Stimulated activated CD4-positive, alpha-beta T cell treated with anti-CD3 and anti-CD28 coated beads, Interleukin-1b, Interleukin-23, amount 100 ng/mL, for 1 hour (primary cell): ENCODE measurements at places on chromosomes 6 and 20.

- DNase-seq: no peak
Observed at GRCh38 chr20:13220194-13220903, 725 bp upstream of the ISM1 start.

DNA sequence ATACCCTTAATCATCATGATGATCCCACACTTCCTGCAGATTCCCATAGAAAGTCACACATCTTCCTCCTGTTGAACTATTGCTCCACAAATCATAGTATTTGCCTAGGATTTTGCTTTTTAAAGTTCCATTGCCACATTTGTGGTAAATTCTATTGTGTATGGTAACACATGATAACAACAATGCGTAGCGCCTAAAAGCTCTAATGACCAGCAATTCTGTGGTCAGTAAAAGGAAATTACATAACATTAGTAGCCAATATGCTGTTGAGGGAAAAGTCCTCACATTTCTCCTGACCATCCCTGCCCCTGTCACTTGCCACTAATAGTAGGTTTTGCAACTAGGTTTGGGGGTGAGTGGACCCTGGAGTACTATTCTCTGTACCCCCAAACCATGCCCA is 31.8 kb upstream of the PDE7B start:
- DNase-seq: no peak

DNA sequence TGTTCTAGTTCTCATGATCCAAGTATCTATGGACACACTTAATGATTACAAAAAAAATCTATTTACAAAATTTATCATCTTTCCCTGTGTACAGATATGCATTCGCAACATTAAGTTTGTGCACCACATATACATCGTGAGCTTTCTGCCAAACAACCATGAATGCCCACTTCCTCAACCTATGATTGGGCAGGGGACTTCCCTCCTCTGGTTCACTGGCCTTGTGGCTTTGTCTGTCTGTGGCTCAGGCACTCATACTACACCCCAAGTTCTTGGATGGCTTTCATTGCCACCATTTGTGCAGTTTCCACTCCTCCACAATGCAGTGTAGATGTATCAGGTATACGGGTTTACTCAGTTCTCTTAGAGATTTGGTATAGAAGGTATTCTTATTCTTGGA is 74.9 kb downstream of the HS3ST5 start:
- DNase-seq: no peak

DNA sequence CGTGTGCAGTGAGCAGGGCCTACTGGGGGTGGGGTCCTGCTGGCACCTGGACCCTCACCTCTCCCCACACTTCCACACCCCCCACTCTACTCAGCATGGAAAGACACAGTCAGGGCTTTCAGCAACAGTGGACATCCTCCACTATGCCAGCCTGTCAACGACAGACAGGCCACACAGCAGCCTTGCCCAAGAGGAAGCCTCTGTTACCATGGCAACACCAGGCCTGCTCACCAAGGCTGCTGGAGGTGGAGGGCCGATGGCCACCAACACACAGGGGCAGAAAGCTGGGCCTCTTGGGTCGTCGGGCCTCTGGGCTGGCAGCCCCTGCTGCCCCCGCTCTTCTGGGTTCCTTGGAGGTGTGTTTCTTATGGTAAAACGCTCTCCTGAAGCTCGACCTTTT is 13.6 kb downstream of the BNIP5 start:
- DNase-seq: no peak

DNA sequence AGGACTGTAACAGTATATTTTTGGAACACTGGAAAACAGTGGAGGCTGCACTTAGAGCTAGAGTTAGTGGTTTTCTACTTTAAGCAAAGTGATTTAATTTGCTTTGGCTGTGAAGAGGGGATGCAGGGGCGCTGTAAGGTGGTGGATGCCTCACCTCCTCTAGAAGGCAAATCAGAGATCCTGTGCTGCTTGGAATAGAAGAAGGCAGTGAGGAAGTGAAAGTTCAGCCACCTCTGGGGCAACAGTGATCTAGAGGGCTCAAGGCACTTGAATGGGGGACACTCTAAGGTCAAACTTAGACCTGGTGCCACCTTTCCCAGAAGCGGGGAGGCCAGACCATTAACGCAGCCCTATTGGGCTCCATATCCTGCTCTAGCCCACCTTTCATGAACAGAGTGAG is 19.0 kb upstream of the SNRPB2 start:
- no peak for DNase-seq

DNA sequence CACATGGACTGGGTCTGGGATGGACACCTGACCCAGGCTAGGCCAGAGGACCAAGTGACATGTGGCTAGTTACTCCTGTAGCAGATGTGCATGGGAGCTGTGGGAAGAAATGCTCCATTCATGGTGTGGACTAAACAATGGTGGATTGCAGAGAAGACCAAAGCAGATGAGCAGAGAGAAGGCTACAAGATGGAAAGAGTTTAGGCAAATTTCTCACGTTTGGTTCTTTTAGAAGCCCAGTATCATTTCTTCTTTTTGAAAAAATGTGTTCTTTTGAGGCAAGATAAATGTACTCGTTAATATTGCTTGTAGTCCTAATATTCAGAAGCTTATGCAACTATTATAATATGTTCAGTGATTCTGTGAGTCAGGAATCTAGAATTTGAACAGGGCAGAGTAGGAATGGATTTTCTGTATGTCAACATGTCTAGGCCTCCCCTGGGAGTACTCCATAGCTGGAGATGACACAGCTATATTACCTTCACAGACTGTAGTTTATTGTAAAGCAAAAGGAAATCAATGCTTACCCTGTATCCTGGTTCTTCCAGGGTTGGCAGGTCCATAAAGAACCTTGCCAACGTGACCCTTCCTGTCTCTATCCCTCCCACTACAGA is 2.3 kb upstream of the BTN2A1 start:
- DNase-seq: no peak

- no peak for DNase-seq
Observed at GRCh38 chr6:81682235-81682795, 70.2 kb downstream of the TENT5A start.

DNA sequence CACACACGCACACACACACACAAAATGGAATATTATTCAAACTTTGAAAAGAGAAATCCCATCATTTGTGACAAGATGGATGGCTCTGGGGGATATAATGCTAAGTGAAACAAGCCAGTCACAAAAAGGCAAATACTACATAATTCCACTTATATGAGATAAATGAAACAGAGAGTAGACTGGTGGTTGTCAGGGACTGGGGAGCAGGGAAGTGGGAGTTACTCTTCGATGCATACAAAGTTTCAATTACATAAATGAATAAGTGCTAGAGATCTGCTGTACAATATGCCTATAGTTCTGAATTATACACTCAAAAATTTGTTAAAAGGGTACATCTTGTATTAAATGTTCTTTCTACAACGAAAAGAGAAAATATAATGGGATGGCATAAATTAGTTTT is 58.1 kb upstream of the PLN start:
- no peak for DNase-seq

DNA sequence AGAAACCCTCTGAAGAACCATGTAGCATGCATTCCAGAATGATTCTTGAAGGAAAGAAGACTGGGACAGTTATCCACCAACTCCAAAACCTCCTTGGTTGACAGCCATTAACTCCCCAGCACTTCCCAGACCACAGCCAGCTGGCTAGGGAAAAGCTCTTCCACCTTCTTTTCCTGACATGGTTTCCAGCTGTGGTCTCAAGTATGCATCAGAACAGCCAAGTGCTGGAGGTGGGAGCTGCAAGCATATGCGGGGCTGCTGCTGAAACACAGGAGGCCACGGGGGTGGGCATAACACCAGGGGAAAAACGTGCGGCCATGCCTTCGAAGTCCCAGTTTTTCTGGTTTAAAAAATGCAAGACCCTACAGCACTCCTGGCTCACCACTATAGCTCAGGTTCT is 108.0 kb upstream of the FAM184A start:
- no peak for DNase-seq

- no peak for DNase-seq
Observed at GRCh38 chr6:2599817-2600216, 150.9 kb downstream of the MYLK4 start.

GRCh38 chr6:116389357-116389756 is 18.6 kb downstream of the DSE start:
- DNase-seq: no peak

- no peak for DNase-seq
Observed at GRCh38 chr6:9398767-9399373, 963.5 kb upstream of the SLC35B3 start.

- DNase-seq: no peak
Observed at GRCh38 chr6:108660251-108660650, 99.5 kb downstream of the FOXO3 start.

- DNase-seq: no peak
Observed at GRCh38 chr20:48075591-48076174, 290.4 kb upstream of the SULF2 start.

GRCh38 chr6:74632196-74632875 is 573.5 kb downstream of the COL12A1 start:
- DNase-seq: no peak

DNA sequence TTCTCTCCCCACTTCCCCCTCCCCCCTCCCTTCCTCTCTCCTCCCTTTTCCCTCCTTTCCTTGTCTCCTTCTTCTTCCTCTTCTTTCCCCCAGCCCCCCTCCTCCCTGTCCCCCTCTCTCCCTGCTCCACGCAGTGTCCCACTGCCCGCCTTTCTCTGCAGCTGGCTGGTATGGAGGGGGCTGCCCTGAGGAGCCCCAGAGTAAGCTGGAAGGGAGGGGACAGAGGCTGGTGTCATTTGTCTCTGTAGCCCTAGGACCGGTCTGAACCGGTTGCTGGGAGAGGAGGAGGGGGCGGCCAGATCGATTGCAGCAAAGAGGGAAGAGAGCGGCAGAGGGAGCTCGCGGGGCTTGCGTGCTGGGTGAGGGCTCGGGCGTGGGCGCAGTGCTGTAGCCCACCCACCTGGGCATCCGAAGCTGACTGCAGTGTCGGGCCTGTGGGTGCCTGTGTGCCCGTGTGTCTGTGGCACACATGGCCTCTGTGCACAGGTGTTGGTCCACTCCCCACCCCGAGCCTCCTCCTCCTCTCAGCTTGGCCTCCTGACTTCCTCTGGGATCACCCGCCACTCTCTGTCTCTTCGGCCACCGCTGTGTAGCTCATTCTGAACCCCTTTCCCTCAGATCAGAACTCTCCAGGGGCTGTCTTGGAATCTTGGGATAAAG is 50.6 kb downstream of the SRC start:
- DNase-seq: no peak

DNA sequence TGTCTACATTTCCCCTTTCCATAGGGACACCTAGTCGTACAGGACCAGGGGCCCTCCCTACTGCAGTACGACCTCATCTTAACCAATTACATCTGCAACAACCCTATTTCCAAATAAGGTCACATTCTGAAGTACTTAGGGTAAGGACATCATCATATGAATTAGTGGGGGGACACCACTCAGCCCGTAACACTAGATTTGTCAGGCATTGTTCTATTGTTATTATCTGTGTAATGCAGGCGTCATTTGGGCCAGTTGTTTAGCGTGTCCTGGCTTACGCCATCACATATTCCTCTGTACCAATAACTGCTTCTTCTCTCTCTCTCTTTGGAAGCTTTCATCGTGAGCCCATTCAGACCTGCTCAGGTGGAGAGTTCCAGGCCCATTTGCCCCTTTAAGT is 89.3 kb downstream of the CAP2 start:
- DNase-seq: no peak

DNA sequence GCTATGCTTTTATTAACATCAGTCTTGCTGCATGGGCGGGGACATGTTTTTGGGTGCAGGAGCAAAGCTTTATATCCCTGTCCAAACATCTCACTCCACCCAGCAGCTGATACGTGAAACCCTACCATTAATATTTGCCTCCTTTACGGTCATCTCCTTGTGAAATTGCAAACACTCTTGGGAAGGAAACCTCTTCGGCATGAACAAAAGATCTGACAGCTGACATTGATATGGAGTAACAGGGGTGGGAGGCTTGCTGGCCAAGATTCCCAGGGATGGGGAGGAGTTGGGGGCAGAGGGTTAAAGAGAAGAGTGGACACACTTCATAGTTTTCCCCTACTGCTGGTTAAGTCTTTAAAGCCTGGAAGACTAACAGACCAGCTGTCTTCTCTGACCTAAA is 22.2 kb upstream of the VEGFA start:
- no peak for DNase-seq

- DNase-seq: no peak
Observed at GRCh38 chr6:73942592-73943186, 246.7 kb downstream of the CD109 start.

GRCh38 chr6:151255811-151256210 is 16.0 kb downstream of the AKAP12 start:
- no peak for DNase-seq

GRCh38 chr6:16038938-16039337 is 89.9 kb upstream of the MYLIP start:
- no peak for DNase-seq

DNA sequence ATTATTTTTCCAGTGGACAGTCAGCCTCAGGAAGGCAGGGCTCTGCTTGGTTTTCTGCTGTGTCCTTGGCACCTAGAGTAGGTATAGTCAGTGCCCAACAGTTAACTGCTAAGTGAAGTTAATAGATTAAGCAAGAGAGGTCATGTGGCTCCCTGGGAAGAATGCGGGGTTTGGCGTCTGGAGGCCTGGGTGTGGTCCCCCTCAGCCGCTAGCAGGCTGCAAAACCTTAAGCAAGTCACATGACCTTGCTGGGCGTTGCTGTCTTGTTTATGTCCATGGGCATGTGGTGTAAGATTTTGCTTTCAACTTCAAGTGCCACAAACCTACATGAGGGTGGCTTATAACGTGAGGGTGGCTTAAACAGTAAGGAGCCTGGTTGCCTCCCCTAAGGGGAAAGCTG is 75.5 kb upstream of the SCP2D1 start:
- DNase-seq: no peak

DNA sequence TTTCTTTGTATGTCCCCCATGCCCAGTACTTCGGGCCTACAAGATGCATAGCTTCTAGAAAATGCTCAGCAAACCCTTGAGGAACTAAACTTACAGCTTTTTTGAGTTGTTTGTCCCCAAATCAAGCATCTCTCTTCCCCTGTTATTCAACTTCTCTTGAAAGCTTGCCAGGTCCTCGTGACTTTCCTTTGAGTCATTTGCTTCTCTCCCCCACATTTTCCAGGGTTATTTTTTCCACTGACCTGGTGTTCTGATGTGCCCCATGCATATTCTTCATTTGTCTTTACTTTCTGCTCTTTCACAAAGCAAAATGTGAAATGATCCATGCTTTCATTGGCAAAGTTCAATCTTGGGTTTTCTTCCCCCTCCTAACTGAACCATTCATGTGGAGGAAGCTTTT is 204.8 kb downstream of the TFAP2A start:
- no peak for DNase-seq

- no peak for DNase-seq
Observed at GRCh38 chr6:105880030-105880492, 206.1 kb upstream of the PRDM1 start.

GRCh38 chr20:50308513-50309279 is 118.1 kb downstream of the CEBPB start:
- no peak for DNase-seq

DNA sequence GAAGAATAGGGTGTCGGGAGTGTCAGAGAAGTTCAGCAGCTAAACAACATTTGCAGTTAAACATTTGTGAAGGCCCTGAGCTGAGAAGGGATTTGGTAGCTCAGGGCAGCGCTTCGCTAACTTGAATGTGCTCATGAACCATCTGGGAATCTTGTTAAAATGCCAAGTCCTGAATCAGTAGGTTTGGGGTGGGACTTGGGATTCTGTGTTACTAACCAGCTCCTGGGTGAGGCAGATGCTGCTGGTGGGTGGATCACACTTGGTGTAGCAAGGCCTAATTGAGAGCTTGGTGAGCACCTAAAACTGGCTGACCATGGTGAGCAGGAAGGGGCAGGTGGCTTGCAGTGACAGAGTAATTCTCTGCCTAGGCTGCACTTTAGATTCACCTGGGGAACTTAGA is 5.9 kb downstream of the PTPRA start:
- DNase-seq: no peak
